ENCODE measurements at places on chromosomes 5 and 9.
A peak's percentile ranks its signal among the peaks of the same experiment; 100 is the strongest.

DNA sequence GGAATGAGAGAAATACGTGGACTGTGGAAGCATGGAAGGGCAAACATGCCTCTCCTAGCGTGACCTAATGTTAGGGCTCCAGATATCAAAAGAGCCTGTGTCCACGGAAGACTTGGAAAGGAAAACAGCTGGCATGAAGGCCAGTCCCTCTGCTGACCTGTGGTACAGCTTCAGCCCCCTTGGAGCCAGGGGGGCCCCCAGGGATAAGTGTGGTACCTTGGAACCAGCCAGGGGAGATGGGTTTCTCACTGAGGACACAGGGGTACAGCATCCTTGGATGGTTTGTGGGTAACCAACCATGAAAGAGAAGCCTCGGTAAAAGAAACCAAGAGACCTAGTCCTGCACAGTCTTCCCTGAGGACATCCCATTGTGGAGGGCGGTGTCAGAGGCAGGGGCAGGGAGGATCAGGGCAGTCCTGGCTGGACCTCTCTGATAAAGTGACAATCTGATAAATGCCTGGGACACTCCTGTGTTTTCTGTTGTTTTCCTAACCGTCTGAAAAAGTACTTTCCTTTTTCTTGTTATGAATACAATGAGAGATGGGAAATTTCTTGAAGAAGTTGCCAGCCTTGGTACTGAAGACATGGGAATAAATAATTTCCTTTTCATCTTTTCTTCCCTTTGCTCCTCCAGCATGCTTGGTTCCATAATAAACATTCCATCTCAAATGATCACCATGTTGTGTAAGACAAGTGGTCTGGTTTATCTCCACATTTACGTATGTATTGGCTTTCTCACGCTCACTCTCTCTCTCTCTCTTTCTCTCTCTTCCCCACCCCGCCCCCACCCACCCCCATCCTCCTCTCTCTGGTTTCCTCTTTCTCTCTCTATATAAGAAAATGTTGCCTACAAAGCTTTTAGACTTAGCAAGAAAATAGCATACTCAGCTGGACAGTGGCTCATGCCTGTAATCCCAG, 102.1 kb downstream of the SUSD1 start:
- peak; percentile 95 for DNase-seq

- DNase-seq: no peak
Observed at GRCh38 chr5:74391410-74391809, 249.1 kb downstream of the ENC1 start.

GRCh38 chr5:144130306-144130705, 40.2 kb downstream of the YIPF5 start:
- DNase-seq: no peak

DNA sequence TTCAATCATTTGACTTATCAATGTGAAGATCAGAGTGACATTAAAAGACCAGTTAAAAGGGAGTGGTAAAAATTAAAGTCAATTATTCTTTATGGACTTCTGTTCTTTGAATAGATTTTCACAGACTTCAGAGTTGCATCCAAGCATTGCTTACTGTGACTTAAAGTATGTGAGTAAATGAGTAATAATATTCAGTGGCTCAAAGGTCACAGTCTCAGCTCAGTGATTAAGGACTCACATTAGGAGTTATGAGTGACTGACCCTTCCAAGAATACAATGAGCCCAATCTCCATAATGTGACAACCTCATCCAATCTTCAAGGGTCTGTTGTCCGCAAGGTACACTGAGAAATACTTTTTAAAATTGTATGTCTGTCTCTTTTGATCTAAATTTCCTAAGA, 811.2 kb downstream of the BRINP1 start:
- no peak for DNase-seq

DNA sequence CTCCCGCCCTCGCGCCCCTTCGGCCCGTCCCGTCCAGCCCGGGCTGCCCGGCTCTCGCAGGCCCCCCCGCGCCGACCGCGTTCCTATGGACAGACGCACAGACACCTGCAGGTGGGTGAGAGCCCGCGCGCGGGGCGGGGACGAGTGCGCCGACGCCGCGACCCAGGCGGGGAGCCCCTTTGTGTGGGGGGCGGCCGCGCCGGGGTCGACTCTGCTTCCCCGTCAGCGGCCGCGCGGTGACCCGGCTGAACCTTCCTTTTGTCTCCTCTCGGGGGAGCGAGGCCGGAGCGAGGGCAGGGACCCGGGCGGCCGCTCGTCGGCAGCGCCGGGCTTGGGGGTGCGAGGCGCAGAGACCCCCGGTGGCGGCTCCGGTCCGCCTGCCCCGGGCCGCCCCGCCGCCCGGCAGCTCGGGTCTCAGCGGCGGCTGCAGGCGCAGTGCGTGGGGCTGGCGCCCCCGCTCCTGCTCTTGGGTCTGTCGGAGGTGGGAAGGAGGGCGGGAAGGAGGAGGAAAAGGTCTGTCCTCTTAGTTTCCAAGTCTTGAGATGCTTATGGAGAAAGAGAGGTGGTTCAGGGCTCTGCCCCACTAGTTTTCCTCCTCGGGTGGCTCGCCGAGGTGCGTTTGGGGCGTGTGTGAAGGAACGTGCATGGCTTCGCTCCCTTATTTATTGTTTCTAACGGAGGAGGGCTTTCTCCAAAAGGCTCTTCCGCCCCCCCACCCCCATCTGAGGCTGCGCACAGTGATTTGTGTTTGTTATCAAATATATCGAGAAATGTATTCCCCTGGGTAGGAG, 576 bp downstream of the KIAA1958 start:
- peak; percentile 42 for DNase-seq

- no peak for DNase-seq
Observed at GRCh38 chr5:147519380-147519779, 9.5 kb upstream of the DPYSL3 start.
